EH (cell line): ENCODE measurements at places on chromosomes 6 and 20.

- DNase-seq, result no peak
Observed at GRCh38 chr6:34232901-34233300, 3.8 kb upstream of the HMGA1 start.

GRCh38 chr6:43159599-43159998 is 11.5 kb upstream of the SRF start:
- no peak for DNase-seq

DNA sequence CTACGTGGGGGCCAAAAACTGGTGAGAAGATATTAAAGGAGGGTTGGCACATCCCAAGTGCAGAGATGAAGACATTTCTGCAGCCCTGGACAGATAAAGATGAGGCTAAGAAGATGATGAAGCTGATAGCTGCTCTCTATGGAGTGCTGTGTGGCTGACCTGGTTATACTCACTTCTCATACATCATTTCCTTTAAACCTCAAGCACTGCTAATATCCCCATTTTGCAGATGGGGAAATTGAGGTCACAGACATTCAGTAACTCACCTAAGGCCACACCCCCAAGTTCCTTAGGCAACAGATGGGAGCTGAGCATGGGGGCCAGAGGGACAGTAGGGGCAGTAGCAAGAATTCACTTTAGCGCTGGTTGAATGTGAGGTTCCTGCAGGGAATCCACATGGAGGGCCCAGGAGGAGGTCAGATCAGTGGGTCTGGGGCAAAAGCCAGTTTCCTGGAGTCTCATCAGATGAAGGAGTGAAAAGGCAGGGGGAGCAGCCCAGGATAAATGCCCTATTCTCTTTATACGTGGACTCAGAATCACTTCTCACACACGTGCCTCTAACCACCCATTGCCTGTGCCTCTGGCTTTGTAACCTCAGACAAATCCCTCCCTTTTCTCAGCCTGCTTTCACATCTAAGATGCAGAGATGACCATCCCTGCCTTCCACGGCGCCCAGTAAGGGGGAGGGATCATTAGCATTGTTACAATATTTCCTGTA is 125.8 kb downstream of the NFATC2 start:
- no peak for DNase-seq

DNA sequence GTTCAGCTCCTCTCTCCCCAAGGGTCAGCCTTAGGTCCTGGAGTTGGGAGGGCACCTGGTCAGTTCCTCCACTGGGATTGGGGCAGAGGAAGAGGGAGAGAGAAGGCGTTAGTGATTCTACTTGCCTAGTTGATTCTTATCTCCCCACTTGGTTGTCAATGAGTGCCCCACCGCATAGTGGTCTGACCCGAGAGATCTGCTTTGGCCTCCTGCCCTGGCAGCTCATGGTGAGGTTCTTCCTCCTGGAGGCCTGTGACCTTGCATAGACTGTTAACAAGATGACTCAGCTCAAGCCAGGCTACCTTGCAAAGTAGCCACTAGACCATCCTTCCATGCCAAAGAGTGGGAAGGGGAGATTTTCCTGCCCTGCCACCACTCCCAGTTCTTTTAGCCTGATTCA is 160.6 kb downstream of the TMEM200A start:
- DNase-seq, result no peak

DNA sequence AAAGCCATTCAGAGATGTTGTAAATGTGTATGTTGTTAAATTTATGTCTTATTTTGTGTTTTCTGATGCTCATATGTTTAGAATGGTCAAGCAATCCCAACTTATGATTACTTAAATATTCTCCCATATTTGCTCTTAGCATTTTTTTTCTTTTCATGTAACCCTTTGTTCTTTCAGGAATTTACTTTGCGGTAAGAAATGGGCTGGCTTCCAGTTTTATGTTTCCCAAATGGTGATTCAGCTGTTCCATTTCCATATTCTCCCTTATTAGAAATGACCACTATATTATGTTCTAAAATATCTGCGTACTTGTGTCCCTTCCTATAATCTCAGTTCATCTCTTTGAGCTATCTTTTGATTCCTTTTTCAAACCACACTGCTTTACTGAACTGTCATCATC is 113.7 kb downstream of the CDH26 start:
- DNase-seq, result no peak
